ENCODE measurements at places on chromosomes 6 and 20.

DNA sequence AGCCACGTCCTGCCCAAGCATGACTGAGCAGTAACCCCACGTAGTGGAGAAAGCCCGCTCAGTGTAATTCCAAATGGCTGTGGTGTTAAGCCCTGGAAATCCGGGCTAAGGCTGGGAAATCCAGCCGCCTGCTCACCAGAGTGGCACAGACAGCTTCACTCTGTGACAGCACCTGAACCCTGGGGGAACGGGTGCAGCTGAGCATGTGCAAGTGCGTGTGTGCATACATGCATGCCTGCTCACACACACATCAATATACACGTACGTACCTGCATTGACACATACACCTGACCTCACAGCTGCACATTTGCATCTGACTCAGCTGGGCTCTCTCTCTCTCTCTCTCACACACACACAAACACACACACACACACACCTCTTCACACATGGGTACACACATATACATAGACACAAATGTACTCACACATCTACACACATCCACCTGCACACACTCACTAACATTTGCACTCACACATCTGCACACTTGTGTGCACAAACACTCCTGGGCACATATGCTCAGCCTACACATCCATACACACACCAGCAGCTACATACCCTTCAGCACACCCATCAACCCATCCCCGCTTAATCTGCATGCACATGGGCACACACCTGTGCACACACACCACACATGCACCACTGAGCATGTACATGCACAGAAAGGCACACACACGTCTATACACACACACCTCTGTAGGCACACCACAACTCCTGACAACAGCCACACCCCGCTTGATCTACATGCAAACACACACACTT is 114.1 kb downstream of the GRM4 start:
- DNase-seq: no peak

DNA sequence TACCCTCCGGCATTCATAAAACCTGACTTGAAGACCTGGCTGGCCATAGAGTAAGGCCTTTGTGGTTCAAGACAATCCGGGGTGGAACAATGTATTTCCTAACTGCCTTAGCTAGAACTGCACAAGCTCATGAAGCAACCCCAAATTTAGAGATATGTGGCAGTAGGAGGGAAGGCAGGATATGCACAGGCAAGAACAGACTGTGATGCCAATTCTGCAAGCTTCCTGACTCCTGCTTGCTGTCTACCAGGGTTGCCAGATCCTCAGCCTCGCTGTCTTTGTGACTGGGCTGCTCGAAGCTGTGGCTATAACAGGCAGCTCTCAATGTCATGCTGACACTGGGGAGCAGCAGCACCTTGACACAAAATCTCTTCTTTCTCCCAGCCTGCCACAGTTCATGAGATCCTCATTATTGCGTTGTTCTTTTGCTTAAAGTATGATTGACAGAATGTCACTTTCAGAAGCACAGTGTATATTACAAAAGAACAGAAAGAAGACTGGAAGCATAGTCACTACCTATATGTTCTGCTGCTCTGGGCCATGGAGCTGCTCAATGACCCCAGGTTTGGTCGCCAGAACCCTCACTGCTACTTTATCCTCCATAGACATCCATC is 18.3 kb upstream of the SHLD1 start:
- no peak for DNase-seq

GRCh38 chr20:45309075-45309474 is 976 bp upstream of the MATN4 start:
- no peak for DNase-seq

- DNase-seq: peak; percentile 30
Measured at GRCh38 chr6:3022765-3023662, 23.3 kb downstream of the NQO2 start.

- DNase-seq: no peak
Measured at GRCh38 chr20:60974022-60974421, 278.0 kb upstream of the CDH4 start.

DNA sequence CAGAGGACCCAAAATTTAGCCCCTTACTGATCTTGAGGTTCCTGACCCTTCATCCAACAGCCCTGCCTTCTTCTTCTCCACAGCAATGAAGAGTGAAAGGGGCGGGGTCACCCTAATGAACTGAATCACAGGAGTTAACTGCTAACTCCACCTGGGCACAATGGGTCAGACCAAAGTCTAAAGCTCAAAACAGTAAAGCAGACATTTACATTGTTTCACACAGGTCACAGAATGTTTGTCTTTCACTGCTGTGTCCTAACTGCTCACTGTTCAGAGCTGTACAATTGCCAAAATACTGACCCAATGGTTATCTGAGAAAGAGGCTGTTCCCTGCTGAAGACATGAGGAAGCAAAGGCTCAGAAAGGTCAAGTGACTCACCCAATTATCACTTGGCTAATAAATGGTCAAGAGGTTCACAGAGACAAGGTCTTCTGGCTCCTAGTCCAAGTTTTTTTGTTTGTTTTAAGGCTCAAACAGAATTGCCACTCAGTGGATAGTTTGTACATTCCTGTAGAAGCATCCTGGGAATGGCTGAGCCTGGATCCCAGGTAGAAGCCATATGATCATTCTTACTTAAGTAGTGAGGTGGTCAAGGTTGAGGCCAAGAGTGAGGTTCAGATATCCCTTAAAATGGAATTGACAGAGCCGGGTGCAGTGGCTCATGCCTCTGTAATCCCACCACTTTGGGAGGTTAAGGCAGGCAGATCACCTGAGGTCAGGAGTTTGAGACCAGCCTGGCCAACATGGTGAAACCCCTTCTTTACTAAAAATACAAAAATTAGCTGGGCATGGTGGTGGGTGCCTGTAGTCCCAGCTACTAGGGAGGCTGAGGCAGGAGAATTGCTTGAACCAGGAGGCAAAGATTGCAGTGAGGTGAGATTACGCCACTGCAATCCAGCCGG is 35.1 kb upstream of the FAM83C start:
- no peak for DNase-seq

- peak; percentile 12 for DNase-seq
Measured at GRCh38 chr6:45922728-45923351, 92.8 kb downstream of the CLIC5 start.

DNA sequence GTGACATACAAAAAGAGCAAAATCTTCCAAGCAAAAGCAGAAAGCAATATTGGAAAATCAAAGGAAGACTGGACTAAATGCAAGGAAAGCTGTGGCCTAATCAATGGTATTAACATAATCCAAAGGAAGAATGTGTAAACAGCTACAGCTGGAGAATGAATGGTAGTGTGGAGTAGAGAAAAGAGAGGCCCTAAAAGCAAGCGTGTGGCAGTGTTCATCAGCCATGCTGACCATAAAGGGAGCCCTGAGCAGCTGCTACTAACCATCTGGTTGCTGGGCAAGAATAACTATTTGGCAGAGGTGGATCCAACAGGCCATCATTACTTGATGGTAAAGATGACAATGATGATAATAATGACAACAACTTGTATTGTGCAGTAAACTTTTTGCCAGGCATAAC is 148.5 kb upstream of the BEND6 start:
- DNase-seq: no peak

GRCh38 chr6:9481292-9482029 is 933.4 kb downstream of the TFAP2A start:
- DNase-seq: no peak

DNA sequence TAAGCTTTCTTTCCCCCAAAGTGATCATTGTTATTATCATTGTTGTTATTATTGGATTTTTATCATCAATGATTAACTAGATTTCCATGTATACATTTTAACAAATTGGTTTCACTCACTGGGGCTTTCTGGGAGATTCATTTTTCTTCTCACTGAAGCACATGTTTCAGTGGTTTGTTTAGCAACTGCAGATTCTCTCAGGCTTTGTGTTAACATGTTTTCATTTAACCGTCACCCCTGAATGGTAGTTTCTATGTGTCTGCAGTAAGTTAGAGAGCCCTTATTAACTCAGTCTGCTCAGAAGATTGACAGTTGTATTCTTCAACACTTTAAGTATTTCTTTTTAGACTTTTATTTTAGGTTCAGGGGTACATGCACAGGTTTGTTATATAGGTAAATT is 12.4 kb downstream of the ZKSCAN4 start:
- DNase-seq: no peak

DNA sequence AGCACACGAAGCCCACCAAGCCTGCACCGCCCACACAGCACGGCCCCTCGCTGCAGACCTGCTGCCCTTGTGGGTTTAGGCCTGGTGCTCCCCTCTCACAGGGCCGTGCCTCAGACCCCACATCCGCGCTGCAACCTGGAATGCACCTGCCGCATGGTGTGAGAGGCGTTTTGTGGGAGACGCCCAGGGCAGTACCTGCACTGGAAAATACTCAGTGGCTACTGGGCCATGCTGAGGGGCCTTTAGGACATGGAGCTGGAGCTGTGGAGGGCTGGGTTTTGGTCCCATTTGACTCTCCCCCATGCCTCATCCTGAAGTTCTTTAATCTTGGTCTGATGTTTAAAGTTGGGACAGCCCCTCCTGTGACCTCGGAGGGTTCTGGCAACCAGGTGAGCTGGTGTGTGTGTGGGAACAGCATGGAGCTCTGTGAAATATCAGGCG is 116.3 kb downstream of the ERMARD start:
- DNase-seq: no peak

GRCh38 chr6:61592238-61592637 is 693.8 kb downstream of the KHDRBS2 start:
- DNase-seq: no peak

GRCh38 chr20:17315407-17316231 is 88.8 kb downstream of the PCSK2 start:
- DNase-seq: no peak

- DNase-seq: no peak
Measured at GRCh38 chr6:99458319-99458718, 33.2 kb upstream of the PNISR start.

DNA sequence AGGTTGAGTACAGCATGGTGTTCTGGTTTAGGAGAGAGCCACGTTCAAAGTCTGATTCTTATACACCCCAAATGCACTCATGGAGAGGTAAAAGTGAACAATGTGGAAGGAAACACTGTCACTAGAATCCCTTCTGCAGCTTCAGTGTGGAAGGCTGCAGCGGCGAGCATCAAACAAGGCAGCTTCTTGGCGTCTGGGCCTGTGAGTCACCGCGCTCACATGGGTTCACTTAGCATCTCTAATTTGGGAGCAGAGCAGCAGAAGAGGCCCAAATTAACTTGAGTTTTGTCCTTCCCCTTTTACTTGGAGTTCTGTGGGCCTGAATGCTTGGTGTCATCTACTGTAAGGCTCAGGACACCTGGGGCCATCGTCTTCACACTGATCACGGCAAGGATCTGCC is 10.9 kb upstream of the E2F1 start:
- no peak for DNase-seq

- DNase-seq: no peak
Measured at GRCh38 chr20:45339084-45339483, 9.1 kb downstream of the SDC4 start.

GRCh38 chr6:17021539-17021889 is 80.3 kb upstream of the STMND1 start:
- no peak for DNase-seq

DNA sequence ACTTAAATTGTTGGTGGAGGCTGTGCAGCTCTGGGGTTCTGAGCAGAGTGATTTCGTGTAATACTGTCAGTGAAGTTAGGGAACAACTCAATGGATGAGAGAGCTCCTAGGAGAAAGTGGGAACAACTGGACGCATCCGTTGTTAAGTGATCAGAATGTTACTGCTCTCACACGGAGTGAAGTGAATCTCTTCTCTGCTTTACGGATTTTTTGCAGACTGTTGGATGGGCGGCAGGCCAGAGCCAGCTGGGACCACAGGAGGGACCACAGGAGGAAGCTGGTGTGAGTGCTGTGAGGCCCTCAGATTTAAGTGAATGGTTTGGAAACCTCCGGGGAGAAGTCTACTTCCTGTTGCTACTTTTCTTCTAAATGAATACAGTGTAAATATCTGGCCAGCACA is 23.7 kb upstream of the PPP1R14C start:
- DNase-seq: no peak

GRCh38 chr20:52941808-52942207 is 30.4 kb upstream of the TSHZ2 start:
- DNase-seq: no peak
